ENCODE measurements at places on chromosomes 7 and 10. TPM values are rescaled to one million over a fixed set of nuclear protein-coding genes. Genes with fewer than 3 reads are reported as not detected.

DNA sequence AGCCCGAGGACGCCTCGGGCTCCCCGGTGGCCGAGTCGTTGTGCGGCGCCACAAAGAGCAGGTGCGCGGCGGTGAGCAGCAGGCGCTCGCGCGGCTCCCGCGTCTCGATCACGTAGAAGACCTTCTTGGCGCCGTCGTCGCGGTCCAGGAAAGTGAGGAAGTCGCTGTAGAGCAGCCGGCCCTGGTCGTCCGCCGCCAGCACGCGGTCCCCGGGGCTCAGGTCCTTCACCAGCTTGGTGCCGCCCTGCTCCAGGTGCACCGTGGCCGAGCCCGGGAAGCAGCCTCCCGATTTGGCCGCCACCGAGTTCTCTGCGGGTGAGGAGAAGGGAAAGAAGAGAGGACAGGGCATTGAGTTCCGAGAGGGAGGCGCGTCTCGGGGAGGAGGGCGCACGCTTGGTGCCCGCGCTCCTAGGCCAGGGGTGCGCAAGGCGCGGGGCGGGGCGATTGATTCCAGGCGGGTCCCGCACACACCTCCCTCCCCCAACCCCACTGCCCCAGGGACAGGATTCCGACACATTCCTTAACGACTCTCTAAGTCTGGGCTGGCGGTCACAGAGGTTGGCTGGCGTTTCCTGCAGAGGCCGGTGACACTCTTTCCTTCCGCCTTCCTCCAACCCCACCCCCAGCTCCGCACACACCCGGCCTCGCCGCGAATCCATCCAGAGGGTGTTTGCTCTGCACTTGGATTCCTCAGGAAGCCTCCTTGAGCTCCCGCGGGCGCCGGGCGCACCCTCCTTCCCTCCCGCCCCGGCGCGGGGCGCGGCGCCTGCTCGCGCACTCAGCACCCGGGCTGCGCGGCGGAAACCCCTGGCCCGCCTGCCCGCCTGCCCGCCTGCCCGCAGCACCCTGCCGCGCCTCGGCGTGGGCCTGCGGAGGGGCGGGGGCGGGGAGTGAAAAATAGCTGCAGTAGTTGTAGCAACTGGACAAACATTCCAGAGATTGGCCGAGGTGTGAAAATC lies 8.6 kb downstream of the SHH start:
- DNase-seq = no peak

DNA sequence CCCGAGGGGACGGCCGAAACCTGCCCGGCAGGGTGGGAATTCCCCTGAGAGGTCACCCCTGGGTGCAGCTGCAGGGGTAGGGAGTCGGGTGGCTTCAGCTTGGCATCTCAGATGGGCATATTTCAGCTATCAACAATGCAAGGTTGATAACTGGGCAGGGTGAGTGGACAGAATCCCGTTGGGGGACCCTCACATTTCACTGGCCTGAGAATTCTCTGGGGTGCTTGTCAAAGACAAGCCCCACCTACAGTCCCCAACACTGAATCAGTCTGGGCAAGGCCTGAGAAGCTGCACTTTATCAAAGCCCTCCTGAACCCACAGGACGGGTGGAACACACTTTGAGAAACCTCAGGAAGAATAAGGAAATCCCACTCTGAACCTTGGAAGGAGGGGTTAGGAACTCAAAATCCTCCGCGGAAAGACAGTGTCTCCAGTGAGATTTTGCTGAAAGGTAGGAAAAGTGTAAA lies 3.1 kb downstream of the RGS10 start:
- no peak for DNase-seq

The OPALIN gene
- total RNA-seq = not detected

The FXYD4 gene
- total RNA-seq = not detected

The FRAT1 gene
- total RNA-seq = 3.3 TPM

- DNase-seq = no peak
These were observed 48.7 kb upstream of the PPP1R3C start for GRCh38 chr10:91681361-91682276.

GRCh38 chr10:108850138-108850854 lies 1073.0 kb downstream of the XPNPEP1 start:
- no peak for DNase-seq

Measured in glomerular endothelial cell (primary cell).